Left ventricle myocardium superior (tissue), 1 donor: ENCODE measurements at places on chromosomes 2 and 18. TPM values are rescaled to one million over a fixed set of nuclear protein-coding genes. Genes with fewer than 3 reads are reported as not detected.

DNA sequence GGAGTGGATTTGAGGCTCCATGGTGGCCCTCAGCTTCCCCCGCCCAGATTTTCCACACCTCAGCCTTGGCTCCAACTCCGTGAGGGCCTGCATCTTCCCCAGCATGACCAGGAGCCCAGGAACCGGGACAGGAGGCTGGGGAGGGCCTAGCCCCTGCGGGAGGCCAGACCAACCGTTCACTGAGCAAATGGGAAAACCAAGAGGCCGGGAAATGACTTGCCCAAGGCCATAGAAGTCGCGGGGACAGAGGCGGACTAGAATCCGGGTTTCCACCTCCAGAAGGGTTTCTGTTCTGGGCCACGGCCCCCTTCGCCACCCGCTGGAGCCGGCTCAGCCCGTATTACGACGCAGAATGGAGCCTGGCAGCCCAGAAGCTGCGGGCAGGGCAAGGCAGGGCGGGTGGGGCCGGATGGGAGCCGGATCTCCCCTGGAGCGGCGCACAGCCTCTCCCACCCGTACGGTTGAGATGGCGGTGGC is 7.9 kb upstream of the CRYBA2 start:
- DNase-seq: no peak

GRCh38 chr2:101970901-101971300 is 20.9 kb upstream of the IL1R2 start:
- no peak for DNase-seq

Gene DTNB
- total RNA-seq: 5.9 TPM

- DNase-seq: no peak
Observed at GRCh38 chr2:237524631-237525030, 37.6 kb downstream of the MLPH start.

Gene ADRA2B
- total RNA-seq: 5.0 TPM

DNA sequence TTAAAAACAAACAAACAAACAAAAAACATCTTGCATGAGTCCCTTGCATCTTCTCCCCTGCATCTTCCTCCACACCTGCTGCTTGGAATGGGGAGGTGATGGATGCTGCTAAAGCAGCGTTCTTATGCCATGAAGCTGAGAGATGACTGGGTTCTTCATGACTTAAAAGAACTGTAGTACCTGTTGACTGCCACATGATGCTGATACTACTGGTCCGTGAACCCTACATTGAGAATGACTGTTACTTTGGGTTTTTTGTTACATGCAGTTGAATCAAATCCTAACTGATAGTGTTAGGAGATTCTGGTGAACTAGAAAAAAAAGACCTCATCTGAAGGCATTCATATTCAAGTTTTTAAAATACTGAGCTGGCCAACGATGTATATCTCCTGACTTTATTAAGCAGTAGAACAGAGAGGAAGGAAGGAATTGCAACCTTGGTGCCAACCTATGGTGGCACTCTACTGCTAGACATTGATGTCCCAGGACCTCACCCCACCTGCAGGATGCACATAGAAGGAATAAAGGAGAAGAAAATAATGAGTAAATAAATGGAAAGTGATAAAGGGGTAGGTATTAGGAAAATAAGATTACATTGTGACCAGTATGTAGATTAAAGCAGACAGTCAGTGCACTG is 63.2 kb upstream of the SPAG16 start:
- DNase-seq: no peak

Gene ACADL
- total RNA-seq: 0.59 TPM
